PC-3 (cell line): ENCODE measurements at places on chromosomes 12 and 14. TPM values are rescaled to one million over a fixed set of nuclear protein-coding genes. Genes with fewer than 3 reads are reported as not detected.
A peak's percentile ranks its signal among the peaks of the same experiment; 100 is the strongest.

- no peak for DNase-seq
These were observed 171.8 kb upstream of the ATF7IP start for GRCh38 chr12:14193639-14194038.

DNA sequence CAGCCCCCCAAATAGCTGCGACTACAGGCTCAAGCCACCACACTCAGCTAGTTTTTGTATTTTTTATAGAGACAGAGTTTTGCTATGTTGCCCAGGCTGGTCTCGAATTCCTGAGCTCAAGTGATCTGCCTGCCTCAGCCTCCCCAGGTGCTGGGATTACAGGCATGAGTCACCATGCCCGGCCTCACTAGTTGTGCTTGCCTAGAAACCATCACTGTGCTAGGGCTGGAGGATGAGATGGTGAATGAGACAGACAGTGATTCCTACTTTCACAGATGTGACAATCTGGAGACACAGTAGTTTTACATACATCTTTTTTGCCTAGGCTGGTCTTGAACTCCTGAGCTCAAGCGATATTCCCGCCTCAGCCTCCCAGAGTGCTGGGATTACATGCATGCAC is 7.5 kb upstream of the MSI1 start:
- DNase-seq = peak; percentile 18

Gene GPR132
- 0.04 and 0.12 TPM in 2 replicates for total RNA-seq

Gene ZC2HC1C
- total RNA-seq = 3.4 and 9.5 TPM in 2 replicates

Gene AKAP3
- 1.1 and 1.9 TPM in 2 replicates for total RNA-seq

GRCh38 chr14:76826122-76826521 is at the start of gene LRRC74A:
TSS of gene LRRC74A (plus strand) at chr14:76826408. CDS start at chr14:76826698, 290 bp downstream.
- peak; percentile 33 for DNase-seq

DNA sequence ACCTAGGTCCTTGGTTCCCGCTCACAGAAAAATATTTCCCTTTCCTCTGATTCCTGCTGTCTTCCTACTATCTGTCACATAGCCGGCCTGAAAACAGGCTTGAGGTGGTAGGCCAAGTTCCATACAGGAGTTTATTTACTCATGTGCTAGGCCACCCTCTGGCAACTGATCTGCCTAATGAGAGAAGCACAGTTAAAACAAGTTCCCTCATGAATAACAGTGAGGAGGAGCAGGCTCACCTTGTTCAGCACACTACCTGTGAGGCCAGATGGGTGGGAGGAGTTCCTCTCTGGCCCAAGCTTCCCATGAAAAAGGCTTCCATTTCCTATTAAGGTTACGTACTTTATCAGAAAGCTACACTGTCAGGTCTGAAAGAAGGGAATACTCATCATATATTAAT is 206.0 kb downstream of the MYRFL start:
- DNase-seq = no peak

Gene FBXO34
- total RNA-seq = 33.6 and 35.9 TPM in 2 replicates

- DNase-seq = no peak
These were observed 151.8 kb downstream of the FOXN3 start for GRCh38 chr14:89265234-89265633.

- DNase-seq = peak; percentile 32
These were observed 601 bp downstream of the ZNF839 start for GRCh38 chr14:102320033-102320660.

GRCh38 chr14:61106271-61106958 is 125.4 kb downstream of the SLC38A6 start:
- no peak for DNase-seq

DNA sequence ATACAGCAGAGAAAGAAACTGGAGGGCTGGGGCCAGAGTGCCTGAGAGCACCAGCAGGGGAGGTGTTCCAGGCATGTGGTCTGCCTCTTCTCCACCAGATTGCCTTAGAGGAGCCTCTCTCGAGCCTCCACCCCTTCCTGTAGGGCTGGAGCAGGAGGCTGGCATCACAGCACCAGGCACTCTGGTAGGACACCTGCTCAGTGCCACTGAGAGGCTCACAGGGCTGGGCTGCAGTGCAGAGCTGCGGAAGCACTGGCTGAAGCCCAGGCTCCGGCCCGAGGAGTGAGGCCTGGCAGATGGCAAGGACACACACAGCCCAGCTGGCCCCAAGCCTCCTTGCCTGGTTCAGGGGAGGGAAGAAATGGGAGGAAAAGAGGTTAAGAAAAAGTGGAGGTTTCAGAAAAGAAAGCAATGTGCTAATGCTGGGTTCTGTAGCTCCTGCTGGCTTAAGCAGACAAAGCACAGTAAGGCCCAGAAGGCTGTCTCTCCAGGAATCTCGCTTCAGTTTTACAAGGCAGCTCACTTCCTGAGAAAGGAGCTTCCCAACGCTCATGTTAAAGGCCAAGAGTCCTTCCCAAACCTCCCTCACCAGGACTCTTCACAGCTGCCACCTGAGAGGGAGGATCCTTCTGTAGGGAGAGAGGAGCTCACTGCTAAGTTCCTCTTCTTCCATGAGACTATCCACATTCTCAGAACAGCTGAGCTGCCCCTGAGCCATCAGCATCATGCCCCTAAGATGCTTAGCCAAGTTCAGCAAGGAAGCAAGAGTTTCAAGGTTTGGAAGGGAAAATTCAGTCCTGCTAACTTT is 23.8 kb downstream of the SPTB start:
- no peak for DNase-seq
